ENCODE measurements at places on chromosomes 1 and 21. TPM values are rescaled to one million over a fixed set of nuclear protein-coding genes. Genes with fewer than 3 reads are reported as not detected.

GLUL gene
- 677 TPM for total RNA-seq

PLA2G4A gene
- 103 TPM for total RNA-seq

CRNN gene
- total RNA-seq: not detected

CRYBG2 gene
- total RNA-seq: not detected

IRF6 gene
- total RNA-seq: 0.09 TPM

PIK3CD gene
- 6.2 TPM for total RNA-seq

B3GALT2 gene
- total RNA-seq: 9.6 TPM

HES2 gene
- not detected for total RNA-seq

All from pericardium fibroblast (primary cell).